ENCODE measurements at places on chromosomes 4 and X.

DNA sequence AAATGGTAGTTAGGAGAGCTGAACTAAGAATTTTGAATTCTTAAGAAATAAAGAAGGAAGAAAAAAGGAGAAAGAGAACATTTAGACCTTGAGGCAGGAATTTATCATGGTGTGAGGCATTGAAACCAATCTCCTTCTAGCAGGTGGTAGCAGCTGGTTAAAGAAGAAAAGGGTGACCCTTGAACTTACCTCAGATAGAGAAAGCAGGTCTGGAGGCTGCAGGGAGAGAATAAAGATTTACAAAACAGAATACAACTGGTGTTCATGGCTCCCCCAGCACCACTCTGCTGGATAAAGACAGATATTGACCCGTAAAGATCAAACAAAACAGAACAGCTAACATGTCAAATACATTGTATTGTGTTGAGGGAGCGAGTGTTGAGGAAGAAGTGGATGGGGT is 56.0 kb downstream of the NCAPG start:
- DNase-seq, result no peak

GRCh38 chr4:185775792-185776555 is 36.0 kb downstream of the SORBS2 start:
- DNase-seq, result no peak

DNA sequence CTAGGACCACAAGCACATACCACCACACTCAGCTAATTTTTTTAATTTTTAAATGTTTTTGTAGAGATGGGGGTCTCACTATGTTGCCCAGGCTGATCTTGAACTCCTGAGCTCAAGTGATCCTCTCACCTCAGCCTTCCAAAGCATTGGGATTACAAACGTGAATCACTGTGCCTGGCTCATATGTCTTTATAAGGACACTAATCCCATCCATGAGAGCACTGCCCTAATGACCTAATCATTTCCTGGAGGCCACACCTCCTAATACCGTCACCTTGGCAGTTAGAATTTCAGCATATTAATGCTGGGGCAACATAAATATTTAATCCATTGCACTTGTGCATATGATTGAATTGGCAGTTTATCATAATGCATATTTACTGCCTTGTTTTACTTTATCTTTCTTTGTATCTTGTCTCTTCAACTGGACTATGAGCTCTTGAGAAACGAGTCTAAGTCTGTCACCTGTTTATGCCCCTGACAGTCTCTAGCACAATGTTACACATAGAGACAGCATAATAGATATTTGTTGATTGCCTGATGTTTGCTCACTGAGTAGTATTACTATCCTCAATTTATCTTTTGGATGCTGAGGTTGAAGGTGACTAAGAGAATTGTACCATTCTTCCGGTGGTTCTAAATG is 172.0 kb downstream of the AASDH start:
- DNase-seq, result no peak

DNA sequence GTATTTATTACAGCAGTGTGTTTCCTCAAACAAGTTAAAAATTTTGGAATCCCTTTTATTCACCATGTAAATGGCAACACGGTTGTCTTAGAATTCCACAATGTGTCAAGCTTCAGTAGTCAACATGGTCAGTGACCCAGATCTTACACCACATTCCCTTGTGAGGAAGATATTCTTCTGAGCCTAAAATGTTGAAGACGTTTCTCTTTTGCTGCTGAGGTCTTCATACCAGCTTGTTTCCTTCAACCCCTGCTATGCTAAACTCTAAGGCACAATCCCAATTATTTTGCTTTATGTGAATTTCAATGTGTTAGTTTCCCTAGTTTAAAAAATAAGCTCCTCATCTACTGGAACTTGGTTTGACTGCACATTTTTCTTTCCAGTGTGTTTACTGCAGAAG is 17.6 kb upstream of the LDB2 start:
- DNase-seq, result no peak

- no peak for DNase-seq
Measured at GRCh38 chr4:86034616-86035015, 325.2 kb downstream of the MAPK10 start.

DNA sequence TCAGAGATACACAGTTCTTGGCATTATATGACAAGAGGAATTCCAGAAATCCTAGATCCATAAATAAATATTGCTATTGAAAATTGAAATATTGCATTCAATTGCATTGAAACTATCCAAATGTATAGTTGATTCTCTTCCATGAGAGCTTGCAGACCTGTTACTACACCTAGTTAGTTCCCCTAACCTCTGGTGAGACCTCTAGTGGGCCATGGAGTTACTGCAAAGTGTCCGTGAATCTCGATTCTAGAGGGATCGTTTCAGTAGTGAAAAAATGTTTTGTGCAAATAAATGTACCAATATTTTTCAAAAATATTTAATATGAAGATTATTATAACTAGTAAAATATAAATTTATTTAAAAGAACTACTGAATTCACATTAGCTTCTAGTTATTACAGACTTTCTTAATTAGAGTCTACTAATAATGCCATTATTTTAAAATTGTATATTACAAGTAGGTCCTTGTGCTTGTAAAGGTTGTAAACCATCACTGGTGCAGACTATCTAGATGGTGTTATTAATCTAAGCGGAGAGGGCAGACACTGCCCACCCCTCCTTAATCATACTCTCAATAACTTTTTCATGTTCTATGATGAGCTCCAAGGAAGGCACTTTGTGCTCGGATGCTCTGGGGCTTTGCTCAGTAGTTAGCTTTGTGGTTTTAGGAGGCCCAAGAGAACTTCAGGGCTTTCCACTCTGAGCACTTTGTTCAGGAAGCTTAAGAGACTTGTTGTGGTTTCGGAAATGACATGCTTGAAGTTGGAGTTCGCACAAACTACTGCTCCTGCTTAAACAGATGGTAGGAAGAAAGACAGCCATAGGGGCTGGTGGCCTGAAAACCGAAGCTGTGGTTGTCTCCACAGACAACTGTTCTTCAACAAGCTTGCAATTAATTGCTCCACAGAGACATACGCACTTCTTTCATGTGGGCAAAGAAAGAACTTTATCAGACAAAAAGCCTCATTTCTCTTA is 42.8 kb downstream of the IL21 start:
- peak; percentile 86 for DNase-seq

DNA sequence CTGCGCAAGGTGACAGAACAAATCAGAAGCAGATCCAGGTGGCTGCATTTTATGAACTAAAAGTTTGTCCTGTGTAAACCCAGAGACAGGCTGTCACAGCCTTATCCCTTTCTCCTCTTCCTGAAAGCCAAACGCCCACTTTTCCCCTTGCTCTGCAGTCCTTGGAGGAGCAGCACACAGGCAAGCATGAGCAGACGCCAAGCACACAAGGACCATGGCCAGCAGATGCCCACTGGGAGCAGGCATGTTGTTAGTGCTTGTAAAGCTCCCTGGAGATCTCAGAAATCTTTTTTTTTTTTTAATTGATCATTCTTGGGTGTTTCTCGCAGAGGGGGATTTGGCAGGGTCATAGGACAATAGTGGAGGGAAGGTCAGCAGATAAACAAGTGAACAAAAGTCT is 11.5 kb upstream of the HOPX start:
- DNase-seq, result no peak

GRCh38 chr4:22730021-22730420 is 37.3 kb downstream of the GBA3 start:
- DNase-seq, result no peak

GRCh38 chrX:107450823-107451509 is 1.5 kb downstream of the FRMPD3 start:
- DNase-seq, result peak; percentile 26
